Activated T-helper 17 cell treated with anti-CD3 and anti-CD28 coated beads, Interleukin-2, amount 50 U/mL, for 72 hours (primary cell): ENCODE measurements at places on chromosomes 2 and 18.

DNA sequence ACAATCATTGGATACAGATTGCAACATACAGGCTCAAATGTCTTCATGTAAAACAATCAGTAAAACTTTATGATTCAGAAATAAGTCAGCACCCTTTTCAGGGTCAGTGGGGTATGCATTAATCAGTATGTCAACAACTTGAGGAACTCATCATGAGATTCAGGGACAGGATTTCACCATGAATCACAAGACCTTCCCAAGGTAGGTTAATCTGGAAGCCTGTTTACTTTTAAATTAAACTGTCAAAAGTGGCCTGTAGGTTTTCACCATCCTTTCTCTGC, 104.8 kb downstream of the SP100 start:
- ATAC-seq = no peak

- no peak for ATAC-seq
Measured at GRCh38 chr2:148716378-148716920, 71.9 kb downstream of the EPC2 start.

- ATAC-seq = peak; percentile 5
Measured at GRCh38 chr2:38702413-38702812, 36.5 kb downstream of the GALM start.

DNA sequence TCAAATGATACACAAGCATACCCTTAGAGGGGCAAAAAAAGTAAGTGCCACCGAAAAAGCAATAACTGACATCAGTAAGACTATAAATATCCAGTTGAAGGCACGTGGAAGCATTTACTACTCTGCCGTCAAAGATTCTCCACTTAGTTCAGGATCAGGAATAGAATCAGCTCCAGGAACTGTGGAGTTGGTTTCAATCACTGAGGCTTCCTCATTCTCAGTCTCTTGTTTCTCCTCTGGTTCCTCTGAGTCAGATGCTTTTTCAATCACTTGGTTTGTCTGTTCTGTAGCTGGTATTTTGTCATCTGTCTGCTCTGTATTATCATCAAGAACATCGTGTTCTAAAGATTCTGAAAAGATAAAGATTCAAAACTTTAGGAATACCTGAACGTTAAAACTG, 72.2 kb downstream of the LNPK start:
- no peak for ATAC-seq

DNA sequence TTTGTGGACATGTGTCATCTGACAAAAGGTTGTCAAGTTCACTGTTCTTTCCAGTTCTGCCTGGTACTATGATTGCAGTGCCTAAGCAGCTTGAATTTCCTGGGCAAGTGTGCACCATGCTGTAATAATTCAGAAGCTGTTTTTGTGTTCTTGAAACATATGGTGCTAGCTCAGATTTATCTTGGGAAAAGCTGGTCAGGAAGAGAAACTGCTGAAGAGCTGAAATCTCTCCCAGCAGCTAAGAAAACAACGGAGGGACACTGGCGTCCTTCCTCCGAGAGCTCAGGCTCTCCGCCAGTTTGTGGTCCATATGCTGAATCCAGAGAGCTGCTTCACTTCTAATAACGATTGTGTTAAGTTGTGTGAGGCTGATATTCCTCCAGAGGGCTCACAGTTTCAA, 642.0 kb downstream of the DPP10 start:
- ATAC-seq = no peak

DNA sequence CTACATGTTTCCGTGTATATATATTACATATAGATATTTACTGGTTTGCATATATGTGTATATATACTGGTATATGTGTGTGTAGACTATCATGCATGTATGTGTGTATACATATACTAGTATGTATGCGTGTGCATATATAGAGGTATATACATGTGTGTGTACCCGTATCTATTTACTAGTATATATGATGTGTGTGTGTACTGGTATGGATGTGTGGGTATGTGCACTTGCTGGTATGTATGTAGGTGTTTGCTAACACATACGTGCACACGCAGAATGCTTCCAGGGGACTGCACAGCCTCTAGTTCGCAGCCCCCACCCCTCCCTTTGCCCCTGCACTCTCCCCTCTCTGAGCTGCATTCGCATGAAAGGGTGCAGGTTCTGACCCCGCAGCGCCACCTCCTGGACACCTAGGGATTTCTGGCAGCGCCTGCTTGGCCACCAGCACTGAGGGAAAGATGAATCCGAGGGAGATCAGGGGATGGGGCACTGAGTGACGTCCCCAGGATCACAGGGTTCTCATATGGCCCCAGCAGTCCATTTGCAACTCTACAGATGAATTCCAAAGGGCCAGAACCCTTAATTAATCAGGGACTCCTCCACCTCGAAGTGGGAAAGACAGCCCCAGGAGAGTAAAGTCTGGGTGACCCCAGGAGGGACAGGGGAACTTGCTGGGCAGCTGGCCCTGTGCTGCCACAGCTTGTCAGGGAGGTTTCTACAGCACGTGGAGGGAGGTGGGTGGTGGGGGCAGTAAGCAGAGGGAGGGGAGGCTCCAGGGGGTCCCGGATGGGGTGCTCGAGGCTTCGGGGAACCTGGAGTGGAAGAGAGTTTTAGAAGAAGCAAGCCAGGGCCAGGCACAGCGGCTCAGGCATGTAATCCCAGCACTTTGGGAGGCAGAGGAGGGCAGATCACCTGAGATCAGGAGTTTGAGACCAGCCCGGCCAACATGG, 66.8 kb upstream of the ASAP2 start:
- no peak for ATAC-seq

GRCh38 chr18:2994020-2994589, 18.8 kb downstream of the LPIN2 start:
- no peak for ATAC-seq

GRCh38 chr2:17309741-17310339, 208.4 kb downstream of the RAD51AP2 start:
- no peak for ATAC-seq

DNA sequence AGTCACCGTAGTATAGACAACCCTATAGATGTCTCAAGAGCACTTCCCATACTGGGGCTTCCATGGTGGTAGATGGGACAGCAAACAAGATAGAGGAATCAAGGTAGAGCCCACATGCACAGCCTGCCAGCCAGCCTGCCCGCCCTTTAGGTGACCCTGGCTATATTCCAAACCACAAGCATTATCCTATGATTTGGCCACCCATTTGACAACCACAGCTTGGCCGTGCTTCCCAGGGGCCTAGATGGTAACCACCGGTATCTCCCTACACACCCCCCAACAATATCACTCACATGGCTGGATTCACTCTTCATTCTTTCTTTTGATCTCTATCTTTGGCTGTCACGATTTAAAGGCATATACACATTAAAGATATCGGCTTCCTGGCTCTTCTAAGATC, 85.3 kb downstream of the CDK15 start:
- ATAC-seq = no peak

- ATAC-seq = no peak
Measured at GRCh38 chr2:155021618-155022017, 323.1 kb downstream of the KCNJ3 start.

DNA sequence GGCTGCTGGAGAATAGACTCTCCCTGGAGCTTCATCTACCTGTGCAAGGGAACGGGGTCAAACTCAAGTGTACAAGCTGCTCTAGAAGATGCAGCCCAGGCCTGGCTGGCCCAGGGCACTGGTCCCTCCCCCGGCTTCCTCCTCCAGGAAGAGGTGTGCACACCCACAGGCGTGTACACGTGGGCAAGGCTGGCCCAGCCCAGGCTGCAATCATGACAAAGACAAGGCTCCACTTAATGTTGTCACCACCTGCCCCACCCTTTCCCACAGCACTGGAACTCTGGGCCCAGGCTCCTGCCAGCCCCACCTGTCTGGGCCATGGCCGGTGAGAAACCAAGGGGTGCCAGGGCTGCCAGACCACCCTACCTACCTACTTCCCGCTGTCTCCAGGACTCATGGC, 29.6 kb upstream of the ALPP start:
- peak; percentile 29 for ATAC-seq

DNA sequence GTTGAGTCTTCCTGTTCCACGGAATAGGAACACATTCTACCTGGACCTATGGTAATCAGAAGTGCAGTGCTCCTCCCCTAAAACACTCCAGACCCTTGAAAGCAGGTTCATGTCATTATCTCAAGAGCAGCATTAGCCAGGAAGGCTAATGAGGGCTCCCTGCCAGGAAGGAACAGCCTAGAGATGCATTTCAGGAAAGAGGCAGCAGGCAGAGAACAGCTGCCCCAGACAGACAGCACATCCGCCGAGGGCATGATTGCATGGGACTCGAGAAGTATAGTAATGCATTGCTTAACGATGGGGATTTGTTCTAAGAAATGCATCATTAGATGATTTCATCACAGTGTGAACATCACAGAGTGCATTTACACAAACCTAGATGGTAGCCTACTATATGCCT, 171.5 kb downstream of the ALK start:
- ATAC-seq = no peak

- ATAC-seq = no peak
Measured at GRCh38 chr2:5748946-5749345, 56.8 kb downstream of the SOX11 start.

- no peak for ATAC-seq
Measured at GRCh38 chr2:232400256-232401015, 6.2 kb upstream of the ALPG start.

DNA sequence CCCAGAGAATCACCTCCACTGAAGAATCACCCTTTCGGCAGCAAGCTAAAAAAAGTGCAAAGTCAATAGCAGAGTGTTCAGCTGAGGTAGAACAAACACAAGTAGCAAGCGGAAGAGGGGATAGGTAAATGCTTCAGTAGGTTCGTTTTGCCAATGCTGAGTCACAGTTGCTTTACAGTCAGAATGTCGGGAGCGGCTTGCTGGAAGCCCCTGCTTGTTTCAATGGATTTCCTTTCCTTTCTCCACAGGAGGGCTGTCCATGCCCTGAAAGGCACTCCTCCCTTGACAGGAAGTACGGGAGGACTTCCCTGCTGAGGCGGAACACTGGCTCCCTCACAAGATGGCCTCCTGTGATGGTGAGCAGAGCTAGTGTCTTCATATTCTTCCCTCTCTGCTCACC, 146.2 kb upstream of the LYPD1 start:
- no peak for ATAC-seq

DNA sequence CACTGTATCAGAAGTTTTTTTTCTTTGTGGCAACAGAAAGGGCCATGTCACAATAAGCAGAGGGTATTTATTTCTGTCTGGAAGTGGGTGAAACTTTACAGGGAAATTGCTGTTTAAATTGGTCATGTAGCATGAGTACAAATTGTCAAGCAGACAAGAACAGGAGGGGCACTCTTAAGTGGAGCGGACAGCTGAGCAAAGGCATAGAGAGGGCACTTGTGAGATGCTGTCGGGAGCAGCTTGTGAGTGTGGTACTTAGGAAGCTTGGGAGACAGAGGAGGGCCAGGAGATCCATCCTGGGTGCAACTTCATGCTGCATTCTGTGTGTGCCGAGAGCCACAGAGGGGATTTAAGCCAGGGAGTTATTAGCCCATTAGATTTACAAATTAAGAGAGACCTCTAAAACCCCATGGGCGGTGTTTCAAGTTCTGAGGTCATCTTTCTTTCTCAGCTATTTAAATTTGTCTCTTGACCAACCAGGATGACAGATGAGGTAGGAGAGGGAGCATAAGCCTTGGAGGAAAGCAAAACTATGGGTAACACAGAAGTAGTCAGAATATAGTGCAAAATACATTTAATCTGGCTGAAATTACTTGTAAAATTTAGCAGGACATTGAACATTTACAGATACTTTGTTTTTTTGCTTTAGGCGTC, 30.4 kb downstream of the INPP4A start:
- no peak for ATAC-seq

DNA sequence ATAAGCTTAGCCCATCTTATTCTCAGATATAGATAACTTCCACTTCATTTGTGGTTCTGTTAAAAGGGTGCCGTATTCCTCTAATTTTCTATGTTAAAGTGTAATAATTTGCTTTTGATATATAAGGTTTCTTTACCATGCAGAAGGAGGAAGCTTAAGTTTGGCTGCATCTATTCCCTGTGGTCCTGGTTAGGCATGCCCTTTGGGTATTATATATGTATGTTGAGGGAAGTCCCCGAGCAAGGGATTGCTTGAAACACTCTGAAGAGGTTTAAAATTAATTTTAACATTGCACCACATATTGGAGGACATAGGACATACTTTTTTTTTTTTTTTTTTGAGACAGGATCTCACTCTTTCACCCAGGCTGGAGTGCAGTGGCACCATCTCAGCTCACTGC, 16.9 kb upstream of the MYO1B start:
- no peak for ATAC-seq

DNA sequence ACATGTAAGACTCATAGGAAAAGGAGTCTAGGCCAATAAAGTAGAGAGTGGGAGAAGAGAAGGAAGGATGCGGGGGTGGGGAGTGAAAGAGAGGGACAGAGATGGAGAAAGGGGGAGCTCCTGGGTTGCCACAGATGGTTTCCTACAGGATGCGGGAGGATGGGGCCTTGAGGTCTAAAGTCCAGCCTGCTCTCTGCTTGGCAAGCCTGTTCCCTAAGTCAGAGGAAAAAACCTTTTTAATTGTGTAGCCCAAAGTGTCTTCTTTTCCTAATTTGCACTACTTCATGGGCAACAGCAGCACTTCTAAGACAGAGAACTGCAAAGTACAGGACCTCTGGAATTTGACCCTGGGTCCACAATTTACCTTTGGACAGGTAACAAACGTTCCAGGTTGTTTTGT, 1.4 kb upstream of the FAM110C start:
- no peak for ATAC-seq

DNA sequence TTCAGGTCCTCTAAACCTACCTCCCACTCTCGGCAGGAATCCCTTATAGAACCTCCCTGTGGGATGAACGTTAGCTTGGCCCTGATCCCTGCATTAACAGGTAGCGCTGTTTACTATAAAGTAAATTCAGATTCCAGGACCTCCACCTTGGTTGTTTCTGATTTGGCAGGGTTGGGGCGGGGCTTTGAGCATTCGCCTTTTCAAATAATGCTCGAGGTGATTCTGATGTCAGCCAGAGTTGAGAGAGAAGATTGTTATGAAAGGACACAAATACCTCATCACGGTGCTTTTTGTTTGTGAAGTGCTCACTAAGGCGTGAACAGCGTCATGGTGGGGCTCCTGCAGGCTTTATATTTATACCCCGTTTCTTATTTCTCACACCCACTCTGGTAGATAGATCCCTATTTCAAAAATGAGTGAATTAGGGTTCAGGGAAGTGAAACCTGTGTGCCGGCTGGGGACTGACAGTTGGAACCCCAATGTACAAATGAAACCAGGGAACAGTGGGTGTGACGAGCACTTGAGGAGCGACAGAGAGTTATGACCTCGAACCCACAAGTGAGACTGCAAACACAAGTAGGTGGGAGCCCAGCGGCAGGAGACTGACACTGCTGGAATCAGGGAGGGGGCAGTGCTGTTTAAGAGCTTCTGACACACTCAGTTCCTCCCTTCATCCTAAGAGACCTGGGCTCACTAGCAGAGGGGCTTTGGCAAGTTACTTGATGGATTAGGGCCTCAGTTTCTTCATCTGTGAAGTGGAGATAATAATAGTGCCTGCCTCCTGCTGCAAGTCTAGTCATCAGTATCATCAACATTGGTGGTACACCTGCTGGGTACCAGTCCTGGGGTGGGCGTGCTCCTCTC, 14.2 kb upstream of the CXCR4 start:
- peak; percentile 59 for ATAC-seq

- ATAC-seq = no peak
Measured at GRCh38 chr2:198114064-198114463, 309.7 kb downstream of the PLCL1 start.

GRCh38 chr2:158894078-158894477, 74.4 kb upstream of the TANC1 start:
- ATAC-seq = no peak

GRCh38 chr2:198558176-198558575, 753.8 kb downstream of the PLCL1 start:
- ATAC-seq = no peak

GRCh38 chr18:2971741-2972552, 41.0 kb downstream of the LPIN2 start:
- peak; percentile 80 for ATAC-seq

GRCh38 chr2:58350484-58350883, 109.4 kb upstream of the FANCL start:
- peak; percentile 96 for ATAC-seq
